ENCODE measurements at places on chromosomes 7 and 10.

DNA sequence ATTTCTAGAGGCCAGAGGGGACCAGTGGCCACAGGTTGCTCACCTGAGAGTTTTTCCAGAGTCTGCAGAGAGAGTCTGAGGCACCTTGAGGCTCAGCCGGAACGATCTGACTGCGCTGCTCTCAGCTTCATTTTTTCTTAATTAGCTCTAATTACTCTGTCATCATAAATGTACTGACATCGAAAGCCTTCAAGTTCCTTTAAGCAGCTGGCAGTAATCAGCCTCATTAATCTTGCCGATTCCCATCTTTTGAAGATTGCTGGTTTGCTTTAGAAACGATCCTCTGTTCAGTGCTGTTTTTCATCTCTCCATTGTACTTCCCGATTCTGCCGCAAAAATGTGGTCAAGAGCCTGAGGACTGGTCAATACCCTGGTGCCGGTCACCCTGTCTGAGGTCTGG, 454.7 kb downstream of the TYW1 start:
- no peak for DNase-seq

- no peak for DNase-seq
Measured at GRCh38 chr10:92184977-92185376, 105.9 kb downstream of the CPEB3 start.

- no peak for DNase-seq
Measured at GRCh38 chr7:25832456-25832855, 319.5 kb upstream of the NFE2L3 start.

GRCh38 chr10:32376771-32377170, 29.8 kb upstream of the EPC1 start:
- no peak for DNase-seq

DNA sequence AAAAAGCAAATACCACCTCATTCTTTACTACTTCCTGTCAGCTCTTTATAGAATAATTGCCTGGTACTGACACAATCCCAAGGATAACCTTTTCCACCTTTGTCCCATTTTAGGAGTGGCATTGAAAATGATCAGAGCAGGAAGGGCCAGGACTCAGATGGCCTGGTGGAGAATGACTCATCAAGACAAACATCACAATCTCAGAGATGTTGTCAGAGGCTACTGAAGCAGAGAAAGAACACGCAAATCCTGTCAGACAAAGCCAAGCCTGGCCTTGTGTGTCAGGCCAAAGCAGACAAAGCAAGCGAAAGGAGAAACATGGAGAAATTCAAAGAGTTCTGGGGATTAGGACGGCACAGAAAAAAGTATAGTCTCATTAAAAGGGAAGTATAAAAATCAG, 40.9 kb downstream of the NSUN6 start:
- no peak for DNase-seq

GRCh38 chr7:64884085-64884912, 18.8 kb upstream of the ZNF273 start:
- no peak for DNase-seq

- DNase-seq, result no peak
Measured at GRCh38 chr7:100380196-100380595, 6.9 kb downstream of the PILRA start.

DNA sequence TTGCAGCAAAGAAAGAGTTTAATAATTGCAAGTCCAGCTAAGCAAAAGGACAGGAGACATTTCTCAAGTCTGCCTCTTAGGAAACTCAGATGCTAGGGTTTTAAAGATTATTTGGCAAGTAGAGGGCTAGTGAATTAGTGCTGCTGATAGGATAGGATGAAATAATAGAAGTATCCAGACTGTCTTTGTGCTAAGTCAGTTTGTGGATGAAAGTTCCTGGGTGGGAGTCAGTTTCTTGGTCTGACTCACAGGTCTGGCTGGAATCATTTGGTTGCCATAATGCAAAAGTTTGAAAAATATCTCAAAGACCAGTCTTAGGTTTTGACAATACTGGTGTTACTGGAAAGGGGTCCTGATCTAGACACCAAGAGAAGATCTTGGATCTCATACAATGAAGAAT, 42.6 kb upstream of the INHBA start:
- no peak for DNase-seq
